AG10803 (cell line): ENCODE measurements at places on chromosomes 7 and 10.

- no peak for DNase-seq
Measured at GRCh38 chr10:74652664-74653063, 173.7 kb upstream of the KAT6B start.

- no peak for DNase-seq
Measured at GRCh38 chr10:62735464-62736167, 68.9 kb upstream of the ADO start.

- DNase-seq = no peak
Measured at GRCh38 chr10:128916383-128916782, 550.7 kb upstream of the MGMT start.

DNA sequence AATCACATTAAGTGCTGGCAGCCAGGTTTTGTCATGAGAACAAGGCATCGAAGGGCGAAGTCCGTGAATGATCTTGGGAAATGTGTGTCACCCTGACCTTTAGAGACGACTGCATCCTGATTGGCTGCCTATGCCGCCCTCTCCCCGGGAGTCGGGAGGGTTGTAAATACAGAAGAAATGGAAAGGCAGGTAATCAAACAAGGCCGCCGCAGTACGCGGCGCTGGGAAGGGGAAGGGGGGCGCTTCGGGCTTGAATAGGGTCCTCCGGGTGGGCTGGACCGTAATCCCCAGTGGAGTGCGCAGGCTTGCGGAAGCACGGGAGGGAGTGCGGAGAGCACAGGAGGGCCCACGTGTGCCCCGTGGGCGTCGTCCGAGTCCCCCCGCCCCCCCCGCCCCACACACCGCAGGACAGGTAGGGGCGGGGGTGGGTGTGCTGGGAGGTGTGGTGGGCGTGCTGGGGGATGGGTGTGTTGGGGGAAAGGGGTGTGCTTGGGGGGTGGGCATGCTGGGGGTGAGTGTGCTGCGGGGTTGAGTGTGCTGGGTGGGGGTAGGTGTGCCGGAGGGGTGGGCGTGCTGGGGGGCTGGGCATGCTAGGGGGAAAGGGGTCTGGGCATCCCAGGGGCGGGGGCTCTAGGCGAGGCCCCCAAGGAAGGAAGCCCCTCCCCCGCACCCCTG, 169.4 kb downstream of the ARHGAP12 start:
- DNase-seq = peak; percentile 73

GRCh38 chr7:118350260-118350659, 125.8 kb downstream of the ANKRD7 start:
- no peak for DNase-seq

DNA sequence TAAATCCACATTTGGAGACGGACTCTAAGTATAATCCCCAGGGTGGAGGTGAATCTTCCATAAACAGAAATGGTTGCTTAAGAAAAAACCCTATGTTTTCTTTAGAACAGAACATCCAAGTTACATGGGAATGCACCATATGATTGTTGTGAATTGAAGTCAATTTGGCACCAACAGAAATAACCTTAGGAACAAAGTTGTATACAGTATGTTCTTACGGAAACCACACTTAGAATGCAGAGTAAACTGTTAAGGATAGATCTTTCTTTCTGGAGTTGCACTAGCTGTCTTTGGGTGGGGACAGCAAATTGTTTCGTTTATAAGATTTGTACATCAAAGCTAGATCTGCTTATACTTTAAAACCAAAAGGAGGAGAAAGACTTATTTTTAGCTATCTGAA, 316.4 kb downstream of the PTEN start:
- DNase-seq = no peak

DNA sequence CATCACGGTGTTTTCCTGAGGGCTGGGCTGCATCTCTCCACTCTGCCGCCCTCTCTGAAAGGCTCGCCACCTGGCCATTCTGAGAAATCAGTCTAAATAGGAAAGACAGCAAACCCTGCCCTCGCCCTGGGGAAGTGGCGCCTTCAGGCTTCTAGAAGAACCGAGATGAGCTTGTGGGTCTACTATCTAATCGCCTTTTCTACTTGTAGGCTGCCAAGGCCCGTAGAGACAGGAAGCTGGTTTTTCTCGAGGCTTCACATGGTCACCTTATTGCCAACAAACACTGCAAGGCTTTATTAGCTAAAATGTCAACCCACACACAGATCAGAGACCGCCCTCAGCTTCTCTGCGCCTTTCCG, 21.4 kb downstream of the LAT2 start:
- no peak for DNase-seq

DNA sequence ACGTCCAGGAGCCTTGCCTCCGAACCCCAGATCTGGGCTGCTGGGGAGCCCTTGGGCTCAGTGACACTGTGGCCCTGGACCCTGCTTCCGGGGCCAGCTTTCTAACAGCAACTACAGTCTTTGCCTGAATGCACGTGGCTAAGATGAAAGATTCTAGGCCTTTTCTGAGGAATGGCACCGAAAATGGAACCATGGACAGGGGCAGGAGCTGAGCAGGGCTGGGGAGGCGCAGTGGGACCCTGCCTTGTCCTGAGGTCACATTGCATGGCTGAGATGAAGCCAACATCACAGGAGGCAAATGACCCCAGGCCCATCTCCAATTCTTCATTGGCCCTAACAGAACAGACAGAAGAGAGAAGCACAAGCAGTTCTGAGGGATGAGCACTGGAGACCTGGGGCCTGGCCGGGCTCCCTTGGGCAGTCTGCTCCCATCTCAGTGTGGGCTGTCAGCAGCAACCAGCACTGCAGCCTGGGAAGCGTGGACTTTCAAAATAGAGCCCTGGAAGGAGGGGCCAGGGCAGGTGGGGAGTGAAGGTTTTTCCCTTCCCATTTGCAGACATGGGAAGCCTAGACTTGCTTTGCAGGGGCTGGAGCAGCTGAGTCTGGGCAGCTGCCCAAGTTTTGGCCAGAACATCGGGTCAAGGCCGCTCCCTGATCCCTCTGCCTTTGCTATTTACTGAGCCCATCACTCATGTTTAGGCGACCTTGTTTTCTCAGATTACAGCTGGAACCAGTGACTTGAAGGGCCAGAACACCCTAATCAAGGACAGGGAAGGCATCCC, 114.4 kb upstream of the TCERG1L start:
- no peak for DNase-seq

GRCh38 chr7:41708581-41709358, 5.9 kb upstream of the INHBA start:
- peak; percentile 37 for DNase-seq

DNA sequence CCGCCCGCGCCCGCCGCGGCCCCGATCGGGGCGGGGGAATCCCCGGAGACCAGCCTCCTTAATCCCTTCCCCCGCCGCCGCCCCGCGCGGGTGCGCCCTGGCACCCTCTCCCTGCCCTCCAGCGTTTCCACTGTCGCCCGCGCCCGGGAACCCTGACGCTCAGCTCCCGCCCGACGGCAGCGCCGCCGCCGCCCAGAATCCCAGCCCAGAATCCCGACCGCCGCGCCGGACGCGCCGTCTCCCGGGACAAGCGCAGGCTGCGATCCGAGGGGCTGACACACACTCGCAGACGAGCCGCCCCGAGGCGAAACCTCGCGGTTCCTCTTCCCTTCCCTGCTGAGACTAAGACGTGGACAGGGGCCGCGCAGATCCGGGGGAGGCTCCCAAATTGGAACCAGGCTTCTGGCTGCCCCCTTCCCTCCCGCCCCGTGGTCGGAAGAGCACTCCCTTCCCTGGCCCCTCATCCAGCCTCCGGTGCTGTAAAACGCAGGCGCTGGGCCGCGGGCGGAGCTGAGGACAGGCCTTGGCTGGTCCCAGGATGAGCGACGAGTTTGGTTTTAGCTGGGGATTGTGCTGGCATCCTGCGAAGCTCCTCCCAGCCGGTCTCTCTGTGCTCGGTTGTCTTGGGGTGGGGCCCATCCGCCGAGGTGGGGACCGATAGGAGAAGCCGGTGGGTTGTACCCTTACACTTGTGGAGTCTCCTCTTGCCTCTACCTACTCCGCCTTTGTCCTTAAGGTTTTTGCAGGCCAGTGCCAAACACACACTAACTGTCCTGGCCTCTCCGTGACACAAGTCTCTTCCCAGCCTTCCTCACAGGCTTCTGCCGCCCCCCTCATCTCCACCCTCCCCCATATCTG, 1.1 kb downstream of the MARVELD1 start:
- DNase-seq = peak; percentile 86

DNA sequence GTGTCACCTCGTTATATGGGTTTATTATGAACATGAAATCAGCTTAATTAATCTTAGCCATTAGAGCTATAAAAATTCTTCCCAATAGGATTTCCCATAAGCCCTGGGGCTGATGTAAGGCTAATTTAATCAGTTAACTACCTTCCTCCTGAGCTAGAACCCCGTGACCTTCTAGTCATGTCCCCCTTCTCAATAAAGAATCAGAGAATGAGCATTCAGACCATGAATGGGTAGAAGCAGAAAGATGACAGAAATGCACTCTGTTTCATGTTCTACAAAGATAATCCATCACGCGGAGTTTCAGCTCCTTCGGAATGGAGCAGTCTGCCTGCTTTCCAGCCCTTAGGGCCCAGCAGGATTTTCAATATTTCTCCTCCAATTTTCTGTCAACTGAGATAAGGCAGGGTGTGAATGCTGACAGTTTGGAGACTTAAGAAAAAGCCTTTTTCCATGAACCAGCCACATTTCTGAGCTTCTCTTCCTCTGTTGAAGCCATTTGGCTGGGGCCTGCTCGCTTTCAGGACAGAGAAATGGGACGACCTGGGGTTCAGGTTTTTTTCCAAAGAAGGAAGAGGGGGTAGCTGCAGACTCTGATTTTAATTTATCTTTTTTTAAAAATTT, 211.0 kb downstream of the NEBL start:
- DNase-seq = no peak

DNA sequence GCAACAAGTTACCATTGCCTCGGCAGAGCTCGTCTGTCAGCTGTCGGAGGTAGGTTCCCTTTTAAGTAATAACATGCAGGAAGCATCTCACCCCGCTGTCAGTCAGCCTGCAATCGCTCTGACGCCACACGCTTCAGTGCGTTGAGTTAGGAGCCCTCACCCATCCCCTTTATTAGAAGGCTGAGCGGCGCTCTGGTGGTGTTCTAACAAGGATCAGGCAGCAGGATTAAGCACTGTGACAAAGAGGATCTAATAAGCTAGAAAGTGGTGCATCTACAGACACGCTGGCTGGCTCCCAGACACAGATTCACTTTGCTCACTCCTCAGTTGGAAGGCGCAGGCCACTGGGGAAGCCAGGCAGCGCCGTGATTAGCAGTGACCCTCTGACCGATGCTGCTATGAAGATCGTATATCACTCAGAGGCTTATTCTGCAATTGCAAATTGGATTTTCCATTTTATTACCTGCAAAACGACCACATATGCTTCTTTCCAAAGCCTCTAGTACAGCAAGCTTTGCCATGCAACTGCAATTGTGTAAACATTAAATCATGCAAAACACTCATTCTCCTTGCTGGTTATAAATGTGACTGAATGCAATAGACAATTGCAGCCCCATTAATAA, 117.7 kb downstream of the RSU1 start:
- DNase-seq = no peak

DNA sequence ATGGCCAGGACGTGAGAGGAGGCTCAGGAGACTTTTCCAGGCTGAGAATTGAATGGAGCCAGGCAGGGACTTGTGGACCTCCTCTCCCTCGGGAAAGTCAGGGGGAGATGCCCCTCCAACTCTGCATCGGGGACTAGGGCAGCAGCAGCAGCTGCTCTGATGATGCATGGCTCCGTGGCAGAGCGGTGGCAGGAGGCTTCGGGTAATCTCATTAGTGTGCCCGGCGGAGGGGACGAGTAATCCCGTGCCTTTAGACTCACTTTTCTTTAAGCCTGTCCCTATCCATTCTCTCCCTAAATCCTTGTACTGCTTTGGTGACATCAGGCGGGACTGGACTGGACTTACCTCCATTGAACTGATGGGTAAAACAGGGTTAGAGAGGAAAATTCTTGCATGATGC, 75.1 kb downstream of the ZMIZ1 start:
- no peak for DNase-seq

- no peak for DNase-seq
Measured at GRCh38 chr10:84306751-84307384, 21.5 kb upstream of the CCSER2 start.

DNA sequence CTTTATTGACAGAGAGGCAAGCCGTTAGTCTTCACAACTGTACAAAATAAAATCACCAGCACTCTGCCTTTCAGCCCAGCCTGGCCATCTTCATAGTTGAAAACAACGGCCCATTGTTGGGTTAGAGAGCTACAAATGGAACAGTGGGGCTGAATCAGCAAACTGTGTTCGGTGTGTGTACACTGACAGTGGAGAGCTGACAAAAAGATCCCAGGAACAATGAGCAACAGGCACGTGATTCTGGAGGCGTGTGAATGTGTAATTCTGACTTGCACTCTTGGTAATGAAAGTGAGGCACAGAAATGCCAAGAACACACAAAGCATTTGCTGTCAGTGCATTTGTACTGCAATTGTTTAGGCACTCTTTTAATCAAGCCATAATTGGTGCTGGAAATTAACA, 303.7 kb downstream of the WDR11 start:
- DNase-seq = no peak

- no peak for DNase-seq
Measured at GRCh38 chr7:55533729-55534080, 38.6 kb downstream of the VOPP1 start.

GRCh38 chr7:106767078-106767477, 98.0 kb upstream of the PIK3CG start:
- peak; percentile 39 for DNase-seq

GRCh38 chr10:61478621-61479312, 25.6 kb upstream of the TMEM26 start:
- no peak for DNase-seq

GRCh38 chr7:128424686-128425275, 15.0 kb upstream of the IMPDH1 start:
- no peak for DNase-seq

DNA sequence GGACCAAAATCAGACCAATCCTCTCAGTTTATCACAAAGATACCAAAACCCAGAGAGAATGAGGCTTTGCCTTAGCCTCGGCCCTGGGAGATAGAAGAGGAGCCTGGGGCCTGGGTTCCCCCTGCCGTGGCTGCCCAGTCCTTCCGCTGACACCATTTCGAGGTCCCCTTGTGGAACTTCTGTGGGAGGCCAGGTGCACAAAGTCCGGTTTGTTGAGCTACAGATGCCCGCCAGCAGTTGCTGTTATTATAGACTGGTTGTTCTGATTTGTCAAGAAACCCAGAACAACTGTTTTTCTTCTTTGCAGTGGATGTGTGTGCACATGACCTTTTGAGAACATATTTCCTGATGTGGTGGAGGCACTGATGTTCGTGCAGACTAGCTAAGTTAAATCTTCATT, 47.6 kb downstream of the CUX1 start:
- DNase-seq = no peak

DNA sequence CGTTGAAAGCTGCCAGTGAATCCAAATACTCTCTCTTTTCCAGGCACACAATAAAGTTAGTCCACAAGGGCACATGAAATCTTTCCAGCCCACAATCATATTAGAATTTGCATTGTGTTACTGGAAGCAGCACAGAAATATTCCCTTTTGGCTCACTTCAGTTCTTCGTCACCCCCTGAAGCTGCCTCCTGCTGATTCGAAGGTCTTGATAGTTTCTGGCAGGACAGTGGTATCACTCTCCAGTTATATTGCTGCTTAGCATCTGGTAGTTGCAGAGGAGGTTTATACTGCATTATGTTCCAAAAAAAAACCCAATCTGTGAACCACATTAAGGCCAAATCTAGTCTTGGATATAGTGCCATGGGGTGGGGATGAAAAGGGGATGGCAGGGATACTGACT, 253.2 kb downstream of the BICC1 start:
- no peak for DNase-seq
